ENCODE measurements at places on chromosomes 2 and 18. TPM values are rescaled to one million over a fixed set of nuclear protein-coding genes. Genes with fewer than 3 reads are reported as not detected.

RAB27B gene
- total RNA-seq: 0.99 TPM

PRSS56 gene
- not detected for total RNA-seq

TMEM163 gene
- 3.2 TPM for total RNA-seq

POTEI gene
- total RNA-seq: 0.06 TPM

KCNJ3 gene
- not detected for total RNA-seq

ZNF892 gene
- total RNA-seq: 3.9 TPM

ACADL gene
- 0.05 TPM for total RNA-seq

UNC50 gene
- 38.1 TPM for total RNA-seq

NCKAP5 gene
- total RNA-seq: 9.9 TPM

APLF gene
- total RNA-seq: 2.4 TPM

RAX gene
- not detected for total RNA-seq

DSG4 gene
- not detected for total RNA-seq

CTDSP1 gene
- 72.6 TPM for total RNA-seq

CHST10 gene
- total RNA-seq: 13.4 TPM

HOXD8 gene
- total RNA-seq: 14.2 TPM

CCDC138 gene
- 2.9 TPM for total RNA-seq

ADAM23 gene
- 5.8 TPM for total RNA-seq

Data from glomerular endothelial cell (primary cell).